ENCODE measurements at places on chromosomes 2 and 18. TPM values are rescaled to one million over a fixed set of nuclear protein-coding genes. Genes with fewer than 3 reads are reported as not detected.
A peak's percentile ranks its signal among the peaks of the same experiment; 100 is the strongest.

- DNase-seq: peak; percentile 48
These were observed 580.9 kb upstream of the HNMT start for GRCh38 chr2:137383391-137383790.

DNA sequence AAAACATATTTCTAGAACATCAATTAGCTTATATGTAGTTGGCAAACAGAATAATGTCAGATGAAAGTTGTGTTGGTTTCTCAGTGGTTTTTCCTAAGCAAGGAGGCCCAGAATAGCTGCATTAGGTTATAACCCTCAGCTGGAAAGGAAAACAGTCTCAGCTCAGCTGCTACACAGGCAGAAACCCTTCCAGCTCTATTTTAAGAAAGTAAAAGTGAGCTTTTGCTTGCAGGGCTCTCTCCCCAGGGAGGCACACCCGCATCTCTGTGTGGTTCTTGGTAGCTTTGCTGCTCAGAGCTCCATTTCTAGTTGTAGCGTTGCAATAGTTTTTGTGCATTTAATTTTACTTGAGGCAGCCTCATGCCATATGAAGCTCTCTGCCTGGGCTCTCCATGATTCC, 54.6 kb downstream of the PIKFYVE start:
- DNase-seq: no peak

DNA sequence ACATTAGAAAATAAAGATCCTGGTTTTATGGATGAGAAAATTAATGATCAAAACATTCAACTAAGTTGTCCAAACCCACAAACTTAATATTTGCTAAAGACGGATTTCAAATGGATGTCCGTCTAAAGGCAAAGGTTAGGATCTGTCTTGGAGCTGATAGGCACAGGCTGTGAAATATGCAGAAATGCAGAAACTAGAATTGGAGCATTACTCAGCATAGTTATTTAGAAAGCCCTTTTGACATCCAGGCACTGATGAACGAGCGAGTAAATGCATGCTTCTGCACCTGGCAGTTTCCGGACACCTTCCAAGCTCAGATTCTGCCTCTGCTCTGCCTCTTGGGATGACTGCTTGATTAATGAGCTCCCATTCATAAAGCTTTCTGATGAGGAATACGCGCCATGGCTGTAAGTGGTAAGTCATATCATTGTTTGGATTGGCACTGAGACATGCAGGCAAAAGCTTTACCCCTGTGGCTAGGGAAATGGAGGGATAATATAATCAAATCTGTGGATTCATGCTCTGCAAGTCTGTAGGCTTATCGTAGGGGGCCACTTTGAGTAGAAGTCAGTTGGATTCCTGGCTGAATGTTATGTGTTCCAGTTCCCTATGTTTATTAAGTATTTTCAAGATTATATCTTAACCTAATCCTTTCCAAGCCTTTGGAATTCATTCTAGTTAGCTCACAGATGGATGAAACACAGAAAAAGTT, 2176.3 kb upstream of the CELF4 start:
- no peak for DNase-seq

GRCh38 chr2:127577503-127577902, 42.0 kb downstream of the MYO7B start:
- no peak for DNase-seq

- peak; percentile 26 for DNase-seq
These were observed 26.0 kb downstream of the ABCB11 start for GRCh38 chr2:169005080-169005598.

GRCh38 chr2:198321522-198322088, 517.2 kb downstream of the PLCL1 start:
- no peak for DNase-seq

GRCh38 chr2:198054299-198054698, 249.9 kb downstream of the PLCL1 start:
- peak; percentile 74 for DNase-seq

DNA sequence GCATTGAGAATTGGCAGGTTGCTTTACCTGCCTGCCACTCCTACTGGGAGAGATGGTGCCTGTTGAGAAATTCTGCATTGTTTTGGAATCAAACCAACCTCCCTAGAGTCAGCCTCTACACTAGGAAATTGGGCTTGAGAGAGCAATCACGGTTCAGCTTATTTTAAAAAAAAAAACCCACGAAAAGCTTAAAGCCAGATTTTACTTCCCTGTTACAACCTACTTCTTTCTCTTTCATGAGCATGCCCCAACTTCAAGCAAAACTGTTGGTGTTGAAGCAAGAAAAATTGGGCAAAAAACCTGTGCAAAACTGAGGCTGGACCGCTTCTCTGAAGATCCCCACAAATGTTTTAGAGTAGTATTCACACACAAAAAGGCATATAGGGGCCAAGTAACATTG, 134.6 kb upstream of the ZEB2 start:
- no peak for DNase-seq

GRCh38 chr2:7825591-7826312, 856.1 kb upstream of the ID2 start:
- no peak for DNase-seq

- DNase-seq: no peak
These were observed 61.0 kb upstream of the DTNA start for GRCh38 chr18:34649080-34649479.

- no peak for DNase-seq
These were observed 82.4 kb downstream of the RBMS1 start for GRCh38 chr2:160411167-160411566.

GRCh38 chr2:150581717-150582472, 94.4 kb upstream of the RND3 start:
- DNase-seq: no peak

The SYT4 gene
- polyA plus RNA-seq: 3.7 TPM

The PAX3 gene
- not detected for polyA plus RNA-seq
